ENCODE measurements at places on chromosomes 7 and 10.

- no peak for DNase-seq
These were observed 66.0 kb downstream of the JCAD start for GRCh38 chr10:29993319-29993915.

GRCh38 chr7:30788640-30789333, 17.6 kb downstream of the MINDY4 start:
- DNase-seq: no peak

DNA sequence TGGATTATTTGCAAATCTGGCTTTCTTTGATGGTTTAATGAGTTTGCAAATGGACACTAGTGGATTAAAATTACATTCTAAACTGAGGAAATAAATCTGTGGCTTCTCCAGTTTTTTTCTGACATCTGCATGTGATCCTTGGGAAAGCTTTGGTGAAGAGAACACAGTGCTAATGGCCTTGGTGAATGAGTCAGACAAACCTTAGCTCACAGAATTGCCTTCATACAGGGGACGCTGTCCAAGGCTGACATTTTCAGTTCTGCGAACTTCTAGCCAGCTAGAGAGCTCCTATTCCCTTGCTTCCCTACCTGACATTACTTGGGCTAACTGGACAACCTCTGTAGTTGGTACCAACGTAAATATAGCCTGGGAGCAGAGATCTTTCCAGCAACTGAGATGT, 21.2 kb downstream of the BMPER start:
- DNase-seq: no peak

DNA sequence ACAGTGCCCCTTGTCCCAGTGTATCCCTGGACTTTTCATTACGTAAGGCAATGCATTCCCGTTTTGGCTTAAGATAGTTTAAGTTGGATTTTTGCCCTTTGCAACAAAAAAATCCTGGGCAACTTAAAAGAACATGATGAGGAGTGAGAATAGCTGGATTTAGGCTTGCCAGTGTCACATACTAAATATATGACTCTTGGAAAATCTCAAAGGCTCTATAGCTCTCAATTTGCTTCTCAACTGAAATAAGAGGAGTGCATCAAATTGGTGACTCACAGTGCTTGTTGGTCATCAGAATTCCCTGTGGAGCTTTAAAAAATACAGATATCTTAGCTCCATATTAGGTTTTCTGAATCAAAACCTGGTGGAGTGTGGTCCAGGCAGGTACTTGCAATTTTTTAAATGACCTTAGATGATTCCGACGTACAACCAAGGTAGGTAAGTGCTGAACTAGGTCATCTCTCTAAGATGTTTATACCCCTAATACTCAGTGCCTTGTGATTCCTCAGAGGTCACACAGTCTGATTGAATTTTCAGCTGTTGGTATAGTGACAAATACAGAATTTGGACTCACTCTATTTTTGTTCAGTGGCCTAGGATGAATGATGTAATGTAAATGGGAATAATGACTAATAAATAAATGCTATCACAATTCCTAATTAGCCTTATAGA, 33.9 kb upstream of the ORC5 start:
- no peak for DNase-seq

- DNase-seq: no peak
These were observed 44.7 kb downstream of the GRK5 start for GRCh38 chr10:119252051-119252465.

DNA sequence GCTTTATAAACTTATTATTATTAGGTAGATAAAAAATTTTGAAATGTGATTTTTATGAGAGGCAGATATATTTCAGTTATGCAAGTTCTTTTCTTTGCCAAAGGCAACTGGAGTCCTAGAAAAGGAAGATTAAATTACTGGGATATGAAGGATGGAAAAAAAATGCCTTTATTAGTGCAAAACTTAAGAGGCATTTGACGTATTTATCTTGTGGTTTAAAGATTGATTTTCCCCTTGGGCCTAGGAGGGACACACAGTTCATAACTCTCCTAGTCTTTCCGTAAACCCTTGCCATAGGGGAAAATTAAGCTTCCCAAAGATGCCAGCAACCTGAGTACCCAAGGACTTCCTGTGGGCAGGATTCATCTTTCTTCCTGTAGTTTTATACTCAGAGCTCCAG, 3.1 kb upstream of the STEAP4 start:
- no peak for DNase-seq

DNA sequence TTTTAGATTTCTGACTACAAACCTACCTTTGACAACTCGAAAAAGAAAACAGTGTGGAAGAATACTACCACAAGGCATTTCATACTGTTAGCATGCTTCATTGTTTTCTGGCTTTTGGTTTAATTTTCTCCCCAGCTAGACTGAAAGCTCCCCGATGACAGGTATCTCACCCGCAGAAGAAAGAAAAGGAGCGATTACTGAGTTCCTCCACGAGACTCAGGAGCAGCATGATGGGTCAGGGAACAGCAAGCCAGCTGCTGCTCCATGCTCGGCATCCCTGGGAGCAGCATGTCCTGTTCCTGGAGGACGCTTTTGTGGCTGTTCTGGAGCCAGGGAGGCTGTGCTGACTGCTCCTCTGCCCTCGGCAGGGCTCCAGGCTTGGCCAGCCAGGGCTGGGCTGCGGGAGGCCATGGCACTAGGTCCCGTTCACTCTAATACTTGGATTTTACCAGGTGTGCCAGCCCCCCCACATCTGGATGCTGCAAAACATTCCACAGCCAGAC, 133.4 kb downstream of the PRKAG2 start:
- no peak for DNase-seq

- DNase-seq: no peak
These were observed 252.2 kb upstream of the HABP2 start for GRCh38 chr10:113300617-113301016.

GRCh38 chr7:44622342-44623151, 16.1 kb downstream of the OGDH start:
- no peak for DNase-seq

GRCh38 chr7:148266795-148267194, 323.8 kb upstream of the C7orf33 start:
- DNase-seq: no peak

DNA sequence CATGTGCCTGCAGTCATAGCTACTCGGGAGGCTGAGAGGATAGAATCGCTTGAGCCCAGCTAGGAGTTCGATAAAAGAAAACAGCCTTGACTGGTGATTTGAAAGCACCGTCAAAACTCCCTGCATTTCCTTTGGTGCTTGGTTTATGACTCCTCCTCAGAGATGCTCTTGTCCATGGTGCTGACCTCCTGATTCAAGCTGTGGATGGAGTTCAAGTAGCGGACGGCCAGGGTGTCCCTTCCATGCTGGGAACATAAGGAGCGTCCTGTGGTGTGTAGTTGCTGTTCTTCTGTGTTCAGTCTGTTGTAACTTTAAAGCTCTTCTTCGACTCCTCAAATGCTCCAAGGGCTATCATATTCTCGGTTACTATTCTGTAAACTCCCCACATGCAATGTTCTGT, 382.5 kb upstream of the KIAA1217 start:
- no peak for DNase-seq

- no peak for DNase-seq
These were observed 6.5 kb downstream of the TBRG4 start for GRCh38 chr7:45104844-45105587.

DNA sequence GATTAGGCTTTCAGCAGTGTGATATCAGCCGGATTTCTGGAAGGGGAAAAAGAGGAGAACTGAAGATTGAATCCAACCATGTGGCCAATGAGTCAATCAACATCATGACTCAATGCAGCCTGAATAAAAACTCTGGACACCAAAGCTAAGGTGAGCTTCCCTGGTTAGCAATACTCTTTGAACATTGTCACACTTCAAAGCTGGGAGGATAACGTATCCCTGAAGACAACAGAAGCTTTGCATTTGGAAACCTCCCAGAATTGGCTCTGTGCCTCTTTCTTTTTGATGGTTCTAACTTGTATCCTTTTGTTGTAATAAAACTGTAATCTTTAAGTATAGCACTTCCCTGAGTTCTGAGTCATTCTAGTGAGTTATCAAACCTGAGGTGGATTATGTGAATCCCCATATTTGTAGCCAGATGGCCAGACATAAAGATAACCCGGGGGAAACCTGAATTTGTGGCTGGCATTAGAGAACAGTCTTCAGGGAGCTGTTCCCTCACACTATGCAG, 284.4 kb downstream of the IPMK start:
- DNase-seq: no peak

GRCh38 chr10:127911218-127911866, 4.4 kb downstream of the PTPRE start:
- DNase-seq: no peak

DNA sequence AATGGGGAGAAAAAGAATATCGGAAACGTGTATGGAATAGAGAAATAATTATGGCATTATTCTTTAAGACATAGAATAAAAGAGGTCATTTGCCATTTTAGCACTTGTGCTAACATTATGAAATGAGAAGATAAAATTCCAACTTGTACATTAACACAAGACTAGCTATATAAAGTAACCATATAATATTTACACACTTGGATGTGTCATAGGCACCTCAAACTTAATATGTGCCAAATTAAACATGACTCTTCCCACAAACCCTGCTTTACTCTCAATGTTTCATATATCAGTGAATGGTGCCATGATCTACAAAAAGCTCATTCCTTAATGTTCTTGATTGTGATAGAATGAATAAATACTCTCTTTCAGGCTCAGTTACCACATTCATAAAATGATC, 4.1 kb upstream of the MINDY3 start:
- no peak for DNase-seq

DNA sequence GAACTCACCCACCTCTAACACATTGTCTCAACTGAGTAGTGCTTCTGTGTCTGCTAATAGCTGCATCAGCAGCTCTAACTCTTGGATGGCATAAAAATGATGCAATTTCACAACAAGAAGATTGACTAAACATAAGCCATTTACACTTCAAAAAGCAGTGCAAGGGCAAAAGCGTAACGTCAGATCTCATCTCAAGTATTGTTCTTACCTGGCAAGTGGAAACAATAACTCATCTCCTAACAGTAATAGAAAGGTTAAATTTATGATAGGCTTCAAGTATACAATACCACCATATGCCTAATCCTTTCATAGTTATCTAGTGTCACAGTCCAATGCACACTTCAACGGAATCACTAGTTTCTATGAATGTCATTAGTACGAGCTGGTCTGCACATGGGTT, 14.8 kb downstream of the TPK1 start:
- no peak for DNase-seq

GRCh38 chr7:27143023-27143949, at the start of gene HOXA5:
TSS of gene HOXA5 (minus strand) at chr7:27143681. CDS start at chr7:27143607, 74 bp downstream.
- peak; percentile 82 for DNase-seq

DNA sequence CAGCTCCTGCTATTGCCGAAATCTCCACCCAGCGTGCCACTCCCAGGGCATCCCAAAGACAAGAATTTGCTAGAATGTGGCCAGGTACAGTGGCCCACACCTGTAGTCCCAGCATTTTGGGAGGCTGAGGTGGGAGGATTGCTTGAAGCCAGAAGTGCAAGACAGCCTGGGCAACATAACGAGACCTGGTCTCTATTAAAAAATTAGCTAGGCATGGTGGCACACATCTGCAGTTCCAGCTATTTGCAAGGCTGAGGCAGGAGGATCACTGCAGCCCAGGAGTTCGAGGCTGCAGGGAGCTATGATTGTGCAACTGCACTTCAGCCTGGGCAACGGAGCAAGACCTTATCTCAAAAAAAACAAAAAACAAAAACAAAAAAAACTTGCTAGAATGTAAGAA, 73.3 kb upstream of the LYZL2 start:
- no peak for DNase-seq

DNA sequence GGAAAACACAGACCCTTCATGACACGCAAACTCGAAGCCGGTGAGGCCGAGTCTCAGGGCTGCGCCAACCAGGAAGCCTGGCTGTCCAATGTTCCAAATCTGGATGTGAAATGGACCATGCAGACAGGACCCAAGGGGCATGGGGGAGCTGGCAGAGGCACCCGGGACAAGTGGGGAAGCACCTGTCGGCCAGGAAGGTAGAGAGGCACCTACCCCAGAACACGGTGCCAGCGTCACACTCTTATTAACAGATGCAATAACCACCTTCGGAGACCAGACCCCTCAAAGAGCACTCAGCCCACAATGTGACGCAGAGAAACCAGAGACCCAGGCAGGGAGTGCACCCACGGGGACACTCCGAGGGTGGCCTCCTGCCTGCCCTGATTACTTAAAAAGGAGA, 88.3 kb upstream of the PDGFA start:
- DNase-seq: no peak

- no peak for DNase-seq
These were observed 28.3 kb downstream of the WDR86 start for GRCh38 chr7:151381348-151382078.

GRCh38 chr10:131079314-131079713, 232.2 kb downstream of the TCERG1L start:
- no peak for DNase-seq

DNA sequence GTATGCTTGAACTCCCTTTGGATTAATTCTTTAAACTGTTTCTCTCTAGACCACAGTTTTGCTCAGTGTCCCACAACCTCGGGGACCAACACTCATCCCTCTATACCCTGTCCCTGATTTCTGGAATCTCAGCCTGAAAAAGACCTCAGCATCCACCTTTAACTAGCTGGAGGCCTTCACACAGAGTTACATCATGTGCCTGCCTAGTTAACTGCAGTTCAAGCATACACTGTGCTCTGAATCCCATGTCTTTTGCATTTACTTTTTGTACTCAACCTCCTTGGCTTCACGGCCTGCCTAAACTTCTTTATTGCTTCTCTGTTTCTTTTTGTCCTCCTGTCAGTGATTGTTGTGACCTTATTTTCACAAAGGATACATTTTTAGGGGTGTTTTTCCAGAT, 66.7 kb downstream of the PRKG1 start:
- no peak for DNase-seq

DNA sequence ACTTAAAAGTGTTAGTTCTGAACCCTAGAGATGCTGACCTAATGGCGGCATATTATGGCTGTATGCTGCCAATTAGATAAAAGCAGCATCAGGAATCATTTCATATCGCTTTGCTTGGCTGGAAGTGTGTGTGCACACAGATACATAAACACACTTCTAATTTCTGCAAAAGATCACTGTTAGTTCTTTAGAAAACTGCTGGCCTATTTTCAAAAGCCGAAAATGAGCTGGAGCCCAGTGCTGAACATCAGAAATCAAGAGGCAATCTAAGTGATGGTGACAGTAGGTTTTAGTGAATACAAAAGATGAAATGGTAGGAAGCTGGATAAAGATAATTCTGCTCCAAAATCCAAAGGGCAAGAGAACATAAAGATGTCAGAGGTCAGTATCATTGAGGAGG, 745.8 kb upstream of the LRRTM3 start:
- no peak for DNase-seq

DNA sequence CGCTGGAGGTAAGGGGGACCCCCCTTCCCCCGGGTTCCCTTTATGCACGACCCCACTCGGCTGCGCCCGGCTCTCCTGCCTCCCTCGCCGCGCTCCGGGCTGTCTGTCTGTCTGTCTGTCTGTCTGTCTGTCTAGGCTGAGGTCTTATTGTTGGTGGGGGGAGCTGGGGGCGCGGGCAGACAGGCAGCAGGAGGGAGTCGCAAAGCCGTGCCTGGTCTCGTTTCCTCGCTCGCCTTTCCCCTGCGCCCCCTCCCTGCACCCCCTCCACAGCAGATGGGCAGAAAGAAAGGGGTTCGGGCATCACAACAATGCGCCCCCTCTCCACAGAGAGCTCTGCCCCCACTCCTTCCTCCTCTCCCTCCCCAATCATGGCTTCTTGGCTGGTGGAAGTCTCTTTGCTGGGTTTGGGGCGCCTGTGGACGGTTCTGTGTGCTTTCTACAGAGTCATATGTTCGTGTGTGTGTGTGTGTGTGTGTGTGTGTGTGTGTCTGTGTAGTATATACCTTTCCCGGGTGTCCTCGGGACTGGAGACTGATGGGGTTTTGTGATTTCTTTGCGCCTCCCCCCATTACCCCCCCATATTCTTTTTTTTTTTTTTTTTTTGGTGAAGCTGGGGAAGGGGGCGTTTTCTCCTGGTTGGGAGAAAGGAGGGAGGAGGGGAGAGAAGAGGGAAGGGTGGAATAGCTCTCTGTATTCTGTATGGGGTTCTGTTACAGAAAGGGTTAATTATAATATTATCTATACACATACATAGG, 1.9 kb downstream of the AUTS2 start:
- no peak for DNase-seq

Data from NCI-H510A (cell line).